Renal cortex interstitium (tissue), 15 donors: ENCODE measurements at places on chromosomes 4 and X. TPM values are rescaled to one million over a fixed set of nuclear protein-coding genes. Genes with fewer than 3 reads are reported as not detected.

Gene TMEM154
- polyA plus RNA-seq = 0.70 TPM

Gene SLITRK4
- polyA plus RNA-seq = 15.1 TPM

Gene F8
- 12.2 TPM for polyA plus RNA-seq

Gene EXOC1L
- not detected for polyA plus RNA-seq

Gene SPIN2A
- polyA plus RNA-seq = 4.3 TPM

Gene TIMM8A
- polyA plus RNA-seq = 20.7 TPM

Gene UGT2B15
- not detected for polyA plus RNA-seq

Gene RAI2
- 10.8 TPM for polyA plus RNA-seq

Gene TLR6
- 0.57 TPM for polyA plus RNA-seq

DNA sequence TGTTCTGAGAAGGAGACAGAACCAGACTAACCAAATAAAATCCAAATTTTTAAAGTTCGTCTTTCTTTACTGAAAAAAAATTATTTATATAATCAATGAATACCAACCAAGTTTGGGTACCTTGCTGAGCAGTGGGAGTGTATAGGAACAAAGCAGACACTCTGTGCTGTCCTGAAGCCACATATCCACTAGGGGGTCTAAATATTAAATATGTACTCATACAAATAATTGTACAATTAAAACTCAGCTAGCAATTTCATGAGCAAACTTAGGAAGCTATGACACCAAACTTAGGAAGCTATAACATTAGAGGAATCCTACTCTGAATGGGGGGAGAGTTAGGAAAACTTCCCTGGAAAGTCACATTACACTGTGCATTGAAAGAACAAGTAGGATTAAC is 582.0 kb upstream of the EPHA5 start:
- no peak for DNase-seq

DNA sequence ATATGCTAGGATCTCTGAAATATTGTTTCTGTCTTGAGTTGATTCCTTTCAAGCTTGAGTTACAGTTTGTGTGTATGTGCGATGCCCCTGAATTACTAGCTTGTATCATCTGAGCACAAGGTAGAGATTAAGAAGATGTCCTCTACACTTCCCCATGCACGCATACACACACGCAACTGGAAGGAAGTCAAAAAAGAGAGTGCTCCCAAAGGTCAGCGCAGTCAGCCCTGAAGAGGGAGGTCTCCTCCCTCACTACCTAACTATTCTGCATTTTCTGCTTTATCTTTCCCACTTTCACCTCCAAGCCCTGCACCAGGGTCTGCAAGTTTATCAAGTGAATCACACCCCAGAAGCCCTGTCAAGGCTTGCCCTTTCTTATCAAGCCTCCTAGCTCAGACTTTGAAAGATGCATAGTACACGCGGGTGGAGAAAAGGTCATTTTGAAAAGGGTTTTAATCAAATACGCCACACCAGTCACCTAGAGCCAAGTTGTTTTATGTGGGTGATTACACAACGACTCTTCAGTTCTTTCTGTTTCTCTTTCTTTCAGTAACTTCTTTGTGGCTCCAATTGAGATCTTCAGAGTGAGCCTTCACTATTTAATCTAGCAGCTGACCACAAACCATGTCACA is 127.7 kb downstream of the ASB9 start:
- no peak for DNase-seq

DNA sequence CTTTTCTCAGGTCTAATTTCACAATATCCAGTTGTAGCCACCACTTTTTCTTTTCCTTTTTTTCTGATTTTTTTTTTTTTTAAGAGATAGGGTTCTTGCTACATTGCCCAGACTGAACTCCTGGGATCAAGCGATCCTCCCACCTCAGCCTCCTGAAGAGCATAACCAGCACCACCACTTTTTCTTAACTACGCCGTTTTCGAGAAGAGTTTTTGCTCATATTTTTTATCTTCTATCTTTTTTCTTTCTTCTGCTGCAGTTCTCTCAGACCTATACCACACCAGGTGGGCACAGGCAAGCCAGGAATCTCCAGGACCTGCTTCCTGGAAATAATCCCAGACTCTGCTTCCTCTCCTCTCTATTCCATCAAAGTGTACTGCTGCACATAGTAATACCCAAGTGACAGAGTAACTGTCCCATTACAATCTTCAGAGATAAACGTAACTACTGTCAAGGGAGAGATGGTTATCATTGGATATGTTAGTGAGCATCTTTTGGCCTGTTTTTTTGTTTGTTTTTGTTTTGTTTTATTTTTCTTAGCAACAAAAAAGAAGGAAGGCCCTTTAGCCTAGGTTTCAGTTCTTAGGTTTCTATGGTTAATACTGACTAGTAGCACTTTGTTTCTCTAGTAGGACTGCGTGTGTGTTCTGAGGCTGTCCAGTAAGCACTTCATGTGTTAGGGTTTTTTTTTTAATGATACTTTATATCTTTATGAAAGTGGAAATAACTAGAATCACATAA is 59.2 kb upstream of the TXK start:
- no peak for DNase-seq

DNA sequence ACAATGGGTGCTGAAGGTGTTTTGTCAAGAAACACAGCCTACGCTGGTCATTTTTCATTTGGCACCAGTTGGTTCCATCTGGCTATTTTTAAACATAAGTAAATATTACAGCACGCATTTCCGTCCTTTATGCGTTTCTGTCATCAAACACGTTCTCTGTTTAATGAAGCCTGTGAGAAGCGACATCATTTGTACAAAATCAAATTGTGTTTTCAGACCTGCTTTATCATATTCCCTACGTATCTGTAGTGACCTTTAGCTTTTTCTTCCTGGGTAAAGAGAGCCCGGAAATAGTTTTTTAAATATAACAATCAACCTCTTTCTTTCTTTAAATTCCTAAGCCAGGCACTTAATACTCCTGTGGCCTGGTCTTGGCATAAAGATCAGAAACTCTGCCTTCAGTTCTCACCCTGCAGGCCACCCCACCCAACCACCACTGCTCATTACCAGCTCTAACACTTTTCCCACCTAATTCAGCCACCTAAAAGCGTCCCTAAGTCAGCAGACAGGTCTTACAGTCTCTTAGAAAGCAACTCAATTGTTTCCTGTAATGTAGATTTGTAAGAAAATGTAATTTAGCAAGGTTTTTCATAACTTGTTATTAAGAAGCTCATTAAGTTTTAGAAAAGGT is 30.4 kb downstream of the ACSL1 start:
- DNase-seq = no peak

- DNase-seq = no peak
Measured at GRCh38 chr4:139768366-139768765, 102.7 kb downstream of the MGST2 start.

- DNase-seq = no peak
Measured at GRCh38 chrX:72029483-72030411, 102.0 kb downstream of the RTL5 start.

GRCh38 chr4:87121341-87122065 is 98.9 kb downstream of the KLHL8 start:
- DNase-seq = no peak

- no peak for DNase-seq
Measured at GRCh38 chr4:23232987-23233386, 540.2 kb downstream of the GBA3 start.

- no peak for DNase-seq
Measured at GRCh38 chrX:9373789-9374188, 91.1 kb upstream of the TBL1X start.
